ENCODE measurements at places on chromosomes 12 and 14.
A peak's percentile ranks its signal among the peaks of the same experiment; 100 is the strongest.

- no peak for DNase-seq
Observed at GRCh38 chr14:68632054-68632895, 160.6 kb downstream of the ZFP36L1 start.

DNA sequence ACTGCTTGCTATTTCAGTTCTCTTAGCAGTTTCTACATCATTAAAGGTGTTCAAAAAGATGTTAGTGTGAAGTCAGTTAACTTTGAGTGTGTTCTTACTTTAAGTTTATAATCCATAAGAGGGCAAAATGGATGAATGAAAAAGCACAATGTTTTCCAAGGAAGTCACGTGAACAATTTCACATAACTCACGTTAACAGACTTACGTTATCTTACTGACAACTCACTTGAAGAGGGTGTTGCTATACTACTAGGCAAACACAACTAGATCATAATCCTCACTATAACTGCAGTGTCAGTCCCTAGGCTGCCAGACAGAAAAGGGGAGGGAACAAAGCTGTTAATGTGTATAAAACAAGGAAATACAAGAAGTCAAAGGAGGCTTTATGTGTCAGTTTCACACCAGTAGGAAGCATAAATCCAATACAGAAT is 6.4 kb downstream of the SLC2A13 start:
- DNase-seq, result peak; percentile 33

DNA sequence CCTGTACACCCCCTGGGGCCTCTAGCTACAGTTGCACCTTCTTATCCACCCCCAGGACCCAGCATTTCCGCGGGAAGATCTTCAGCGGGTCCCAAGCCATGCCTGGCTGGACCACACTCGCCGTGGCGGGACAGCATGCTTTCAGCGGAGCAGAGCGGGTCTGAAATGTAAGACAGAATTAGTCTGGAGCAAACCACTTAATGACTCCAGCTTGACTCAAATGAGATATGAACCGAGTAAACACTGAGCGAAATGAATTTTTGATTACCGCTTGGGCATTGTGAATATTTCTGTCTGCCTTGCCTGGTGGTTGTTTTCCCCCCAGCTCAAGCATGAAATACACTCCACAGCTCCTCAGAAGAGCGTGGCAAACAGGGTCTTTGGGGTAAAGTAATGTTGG is 60.8 kb downstream of the SLC24A4 start:
- DNase-seq, result no peak

DNA sequence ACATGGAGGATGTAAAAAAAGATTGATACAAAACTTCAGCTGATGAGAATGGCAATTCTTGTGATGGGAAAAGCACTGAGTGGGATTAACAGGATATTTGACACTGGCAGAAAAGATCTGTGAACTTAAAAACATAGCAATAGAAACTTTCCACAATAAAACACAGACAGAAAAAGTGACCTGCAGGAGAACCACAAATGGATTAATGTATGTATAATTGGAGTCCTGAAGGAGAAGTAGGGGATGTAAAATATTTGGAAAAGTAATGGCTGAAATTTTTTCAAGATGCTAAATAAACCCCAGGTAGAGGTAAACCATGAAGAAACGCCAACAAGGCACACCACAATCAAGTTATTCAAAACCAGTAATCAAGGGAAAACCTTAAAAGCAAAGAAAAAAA is 130.8 kb upstream of the C14orf180 start:
- DNase-seq, result no peak

DNA sequence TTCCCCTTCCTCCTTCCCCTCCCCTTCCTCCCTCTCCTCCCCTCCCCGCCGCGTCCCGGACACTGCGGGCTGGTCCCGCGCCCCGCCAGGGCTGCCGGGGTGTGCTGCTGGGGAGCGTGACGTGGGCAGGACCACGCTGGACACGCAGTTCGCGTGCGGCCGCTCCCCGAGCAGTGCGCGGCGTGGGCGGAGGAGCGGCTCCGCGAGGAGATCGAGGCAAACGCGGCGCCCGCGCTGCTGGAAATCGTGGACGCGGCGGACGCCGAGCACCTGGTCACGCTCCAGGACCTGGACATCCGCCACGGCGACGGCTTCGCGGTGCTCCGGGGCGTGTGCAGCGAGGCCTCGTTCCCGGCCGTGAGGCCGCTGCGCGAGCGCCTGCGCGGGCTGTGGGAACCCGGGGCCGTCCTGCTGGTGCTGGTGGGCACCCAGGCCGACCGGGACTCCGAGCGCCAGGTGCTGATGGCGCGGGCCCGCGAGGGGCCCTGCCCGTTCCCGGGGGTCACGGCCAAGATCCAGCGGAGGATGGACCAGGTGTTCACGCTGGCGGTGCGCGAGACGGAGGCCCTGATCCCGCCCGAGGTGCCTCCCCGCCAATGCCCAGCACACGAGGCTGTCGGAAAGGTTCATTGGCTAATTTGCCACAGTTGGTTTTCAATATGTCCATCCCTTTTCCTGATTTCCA is 84.3 kb downstream of the TNFAIP2 start:
- no peak for DNase-seq
